Muscle of back (tissue), 13 donors: ENCODE measurements at places on chromosomes 1 and 21. TPM values are rescaled to one million over a fixed set of nuclear protein-coding genes. Genes with fewer than 3 reads are reported as not detected.

A3GALT2 gene
- not detected for polyA plus RNA-seq

HSPG2 gene
- 357 TPM for polyA plus RNA-seq

NEGR1 gene
- polyA plus RNA-seq, result 22.3 TPM

OR2L3 gene
- polyA plus RNA-seq, result not detected

TMEM240 gene
- 4.1 TPM for polyA plus RNA-seq

KCNC4 gene
- 8.0 TPM for polyA plus RNA-seq

LAD1 gene
- polyA plus RNA-seq, result 11.5 TPM

TMCO1 gene
- polyA plus RNA-seq, result 71.9 TPM

RNU1-2 gene
- polyA plus RNA-seq, result not detected

HECTD3 gene
- 29.3 TPM for polyA plus RNA-seq

LCE1C gene
- polyA plus RNA-seq, result not detected

XKR8 gene
- polyA plus RNA-seq, result 6.1 TPM

OLIG1 gene
- 0.20 TPM for polyA plus RNA-seq

SLFNL1 gene
- 0.43 TPM for polyA plus RNA-seq

HUNK gene
- 5.7 TPM for polyA plus RNA-seq

LIN28A gene
- polyA plus RNA-seq, result 0.18 TPM

SLAMF8 gene
- 0.52 TPM for polyA plus RNA-seq

ZNF691 gene
- polyA plus RNA-seq, result 8.3 TPM

CELA3A gene
- not detected for polyA plus RNA-seq

ID3 gene
- 59.5 TPM for polyA plus RNA-seq

LRRC52 gene
- polyA plus RNA-seq, result 0.22 TPM

GJB3 gene
- polyA plus RNA-seq, result not detected

SPRR4 gene
- polyA plus RNA-seq, result not detected

DPT gene
- polyA plus RNA-seq, result 88.3 TPM

CHI3L1 gene
- 0.24 TPM for polyA plus RNA-seq

FYB2 gene
- polyA plus RNA-seq, result 0.23 TPM
